Activated CD8-positive, alpha-beta memory T cell treated with anti-CD3 and anti-CD28 coated beads for 36 hours (primary cell): ENCODE measurements at places on chromosomes 16 and 17. TPM values are rescaled to one million over a fixed set of nuclear protein-coding genes. Genes with fewer than 3 reads are reported as not detected.

Gene HBZ
- not detected for total RNA-seq

Gene CACNG3
- total RNA-seq, result not detected

Gene KRTAP9-1
- total RNA-seq, result not detected

Gene COG4
- 39.4 TPM for total RNA-seq

Gene PYY
- total RNA-seq, result not detected

Gene STX4
- 41.2 TPM for total RNA-seq

Gene C16orf74
- total RNA-seq, result 0.34 TPM

Gene KRT20
- not detected for total RNA-seq

Gene CCL3
- 1,540 TPM for total RNA-seq

Gene KRTAP2-3
- total RNA-seq, result not detected

Gene TP53TG3D
- not detected for total RNA-seq

Gene CRHR1
- total RNA-seq, result not detected

Gene DHRS7C
- total RNA-seq, result not detected

Gene ABI3
- total RNA-seq, result 49.7 TPM

Gene TEDC2
- total RNA-seq, result 33.3 TPM

Gene NKD1
- 0.73 TPM for total RNA-seq

Gene ACSM3
- total RNA-seq, result 10.7 TPM

Gene CCL7
- not detected for total RNA-seq

Gene PRSS8
- not detected for total RNA-seq

Gene MYLK3
- total RNA-seq, result 0.30 TPM

Gene GDPD1
- 2.8 TPM for total RNA-seq

Gene ALOX15B
- total RNA-seq, result not detected

Gene RAB11FIP3
- 28.2 TPM for total RNA-seq

Gene CD300LB
- not detected for total RNA-seq

Gene HIGD1B
- total RNA-seq, result not detected

Gene KRTAP4-1
- total RNA-seq, result not detected

Gene KIF2B
- not detected for total RNA-seq

Gene PTGES3L
- 0.80 TPM for total RNA-seq

Gene ST3GAL2
- total RNA-seq, result 26.1 TPM

Gene HOXB1
- total RNA-seq, result not detected

Gene IKZF3
- total RNA-seq, result 93.0 TPM

Gene SSTR5
- not detected for total RNA-seq

Gene WFIKKN2
- not detected for total RNA-seq

Gene MTSS2
- total RNA-seq, result 2.5 TPM

Gene CBLN1
- not detected for total RNA-seq

Gene OTOP3
- total RNA-seq, result not detected

Gene CSH2
- not detected for total RNA-seq

Gene TMEM88
- 4.6 TPM for total RNA-seq

Gene NR1D1
- total RNA-seq, result 8.3 TPM

Gene PPY
- not detected for total RNA-seq

Gene RHBDF2
- total RNA-seq, result 34.3 TPM

Gene KLHL10
- 0.08 TPM for total RNA-seq

Gene TBC1D26
- total RNA-seq, result 0.46 TPM
